ENCODE measurements at places on chromosomes 3 and 15.

- DNase-seq = no peak
These were observed 58.5 kb upstream of the LARS2 start for GRCh38 chr3:45329761-45330305.

DNA sequence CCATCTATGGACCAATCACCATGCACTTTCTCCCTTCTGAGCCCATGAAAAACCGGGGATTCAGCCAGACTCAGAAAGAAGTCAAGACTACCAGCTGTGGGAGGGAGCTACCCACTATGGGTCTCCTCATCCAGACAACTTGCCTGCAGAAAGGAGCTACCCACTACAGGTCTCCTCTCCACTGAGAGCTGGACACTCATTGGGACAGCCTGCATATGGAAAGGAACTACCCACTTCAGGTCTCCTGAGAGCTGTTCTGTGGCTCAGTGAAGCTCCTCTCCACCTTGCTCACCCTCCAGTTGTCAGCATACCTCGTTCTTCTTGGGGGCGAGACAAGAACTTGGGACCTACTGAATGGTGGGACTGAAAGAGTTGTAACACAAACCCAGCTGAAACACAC, 22.3 kb upstream of the ZBED2 start:
- DNase-seq = no peak

- no peak for DNase-seq
These were observed 172.9 kb upstream of the CTDSPL start for GRCh38 chr3:37688756-37689155.

GRCh38 chr3:99872923-99873254, 55.2 kb downstream of the CMSS1 start:
- DNase-seq = peak; percentile 28

- DNase-seq = no peak
These were observed 4.5 kb downstream of the IL17RB start for GRCh38 chr3:53850895-53851294.

DNA sequence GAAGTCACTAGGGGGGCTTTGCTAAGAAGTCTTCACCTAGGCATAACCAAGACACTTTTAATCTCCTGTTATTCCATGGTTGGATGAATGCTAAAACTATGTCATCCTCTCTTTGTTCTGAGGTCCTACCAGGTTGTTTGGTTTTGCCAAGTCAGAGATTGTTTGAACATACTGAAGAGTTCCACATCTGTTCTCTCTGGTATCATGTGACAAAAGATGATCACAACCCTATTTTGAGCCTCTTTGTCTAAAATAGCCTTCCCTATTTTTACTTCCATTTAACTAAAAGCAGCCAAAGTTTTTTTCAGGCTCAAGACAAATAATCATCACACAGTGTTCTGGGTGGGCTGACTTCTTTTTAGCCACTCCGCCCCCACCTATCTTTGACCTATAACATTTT, 218.4 kb upstream of the LMCD1 start:
- no peak for DNase-seq
